ENCODE measurements at places on chromosomes 1 and 21. TPM values are rescaled to one million over a fixed set of nuclear protein-coding genes. Genes with fewer than 3 reads are reported as not detected.
A peak's percentile ranks its signal among the peaks of the same experiment; 100 is the strongest.

VSIG8 gene
- not detected for total RNA-seq

GJB4 gene
- not detected for total RNA-seq

GPR61 gene
- 0.22 TPM for total RNA-seq

SLC16A4 gene
- total RNA-seq = 0.27 TPM

OR2M3 gene
- total RNA-seq = not detected

- H3K27ac ChIP-seq = peak overlapping the region; percentile 68
- peaks cover 37% of the 10 kb centered on the region for H3K4me1 ChIP-seq
- H3K27me3 ChIP-seq = no peaks in the 10 kb centered on the region
- peak; percentile 74 for DNase-seq
- no peaks in the 10 kb centered on the region for H3K36me3 ChIP-seq
Observed at GRCh38 chr1:58815069-58815685, 31.3 kb upstream of the JUN start.

DNA sequence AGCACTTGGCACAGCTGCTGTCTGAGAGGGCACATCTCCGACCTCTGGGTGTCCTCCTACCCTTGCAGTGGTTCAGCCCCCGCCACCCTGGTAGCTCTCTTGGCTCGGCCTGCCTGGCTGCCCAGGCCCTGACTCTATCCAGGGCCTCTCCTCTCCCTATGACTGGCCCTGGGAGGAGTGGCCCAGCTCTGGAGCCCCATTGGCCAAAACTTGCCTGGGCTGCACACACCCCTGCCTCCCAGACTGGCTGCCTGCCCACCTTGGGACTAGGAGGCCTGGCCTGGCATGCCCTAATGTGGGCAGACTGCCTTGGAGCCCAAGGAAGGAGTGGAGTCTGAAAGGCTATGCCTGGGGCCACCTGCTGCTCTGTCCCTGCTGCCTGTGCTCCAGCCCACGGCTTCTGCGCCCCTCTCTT is 33.6 kb downstream of the ACOT11 start:
- H3K27me3 ChIP-seq = no peaks in the 10 kb centered on the region
- no peaks in the 10 kb centered on the region for H3K4me1 ChIP-seq
- H3K36me3 ChIP-seq = no peaks in the 10 kb centered on the region
- no peak for DNase-seq

- H3K36me3 ChIP-seq = no peaks in the 10 kb centered on the region
- no peak overlapping the region for H3K4me3 ChIP-seq
- H3K4me1 ChIP-seq = peaks cover 4% of the 10 kb centered on the region
Observed at GRCh38 chr1:231138236-231138635, 23.6 kb upstream of the TRIM67 start.

DNA sequence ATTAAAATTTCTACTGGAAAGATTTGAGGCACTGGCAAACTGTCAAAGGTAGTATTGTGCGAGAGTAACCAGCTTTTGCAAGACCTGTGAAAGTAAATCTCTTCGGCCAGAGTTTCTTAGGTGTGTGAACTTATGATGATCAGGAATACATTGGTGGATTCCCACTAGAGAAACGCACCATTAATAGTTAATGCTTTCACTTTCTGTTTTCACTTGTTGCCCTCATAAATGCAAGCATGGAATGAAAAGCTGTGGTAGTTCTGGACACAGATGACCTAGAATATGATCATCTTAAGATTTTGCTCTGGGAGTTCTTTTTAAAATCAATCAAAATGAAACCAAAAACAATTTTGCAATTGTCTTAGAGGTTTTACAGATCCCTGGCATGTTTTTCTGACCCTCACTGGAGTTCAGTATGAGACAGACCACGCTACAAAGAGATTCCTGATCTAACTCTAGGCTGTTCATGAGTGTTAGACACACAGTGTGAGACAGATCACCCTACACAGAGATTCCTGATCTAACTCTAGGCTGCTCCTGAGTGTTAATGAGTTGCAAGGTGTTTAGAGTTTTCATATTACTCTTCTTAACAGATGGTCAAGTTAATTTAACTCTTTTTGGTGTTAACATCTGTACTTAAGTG is 98.8 kb downstream of the SDCCAG8 start:
- peaks cover 13% of the 10 kb centered on the region for H3K36me3 ChIP-seq
- H3K4me3 ChIP-seq = no peak overlapping the region
- H3K4me1 ChIP-seq = peaks cover 15% of the 10 kb centered on the region
- no peaks in the 10 kb centered on the region for H3K27me3 ChIP-seq
- no peak overlapping the region for H3K27ac ChIP-seq

All from activated CD8-positive, alpha-beta T cell treated with anti-CD3 and anti-CD28 coated beads for 36 hours (primary cell).